ENCODE measurements at places on chromosomes 7 and 10.

DNA sequence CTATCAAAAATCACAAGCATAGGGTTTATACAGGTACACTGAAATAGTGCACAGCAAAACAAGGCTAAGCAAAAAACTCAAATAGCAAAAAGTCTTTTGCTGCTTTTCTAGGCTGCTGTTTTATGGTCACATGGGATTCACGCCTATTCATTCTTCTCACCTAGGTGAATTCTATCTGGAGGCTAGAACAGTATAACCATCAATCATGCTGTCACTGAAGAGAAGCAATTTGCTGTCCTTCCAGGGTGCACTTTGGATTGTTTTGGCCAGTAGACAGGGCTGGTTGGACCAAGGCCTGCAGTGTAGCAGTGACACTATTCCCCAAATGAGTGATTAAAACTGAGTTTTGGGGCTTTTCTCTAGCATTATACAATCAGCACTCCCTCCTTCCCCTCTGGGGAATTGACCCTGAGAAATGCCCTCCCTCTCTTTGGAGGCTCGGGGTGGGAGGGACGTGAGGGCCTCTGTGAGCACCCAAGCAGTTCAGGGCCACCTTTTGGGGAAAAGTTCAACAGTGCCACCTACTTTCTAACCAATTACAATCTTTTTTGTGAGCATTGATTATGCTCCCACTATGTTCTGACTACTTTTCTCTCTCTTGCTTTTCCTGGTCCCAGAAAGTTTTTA is 16.2 kb upstream of the SND1 start:
- no peak for DNase-seq

DNA sequence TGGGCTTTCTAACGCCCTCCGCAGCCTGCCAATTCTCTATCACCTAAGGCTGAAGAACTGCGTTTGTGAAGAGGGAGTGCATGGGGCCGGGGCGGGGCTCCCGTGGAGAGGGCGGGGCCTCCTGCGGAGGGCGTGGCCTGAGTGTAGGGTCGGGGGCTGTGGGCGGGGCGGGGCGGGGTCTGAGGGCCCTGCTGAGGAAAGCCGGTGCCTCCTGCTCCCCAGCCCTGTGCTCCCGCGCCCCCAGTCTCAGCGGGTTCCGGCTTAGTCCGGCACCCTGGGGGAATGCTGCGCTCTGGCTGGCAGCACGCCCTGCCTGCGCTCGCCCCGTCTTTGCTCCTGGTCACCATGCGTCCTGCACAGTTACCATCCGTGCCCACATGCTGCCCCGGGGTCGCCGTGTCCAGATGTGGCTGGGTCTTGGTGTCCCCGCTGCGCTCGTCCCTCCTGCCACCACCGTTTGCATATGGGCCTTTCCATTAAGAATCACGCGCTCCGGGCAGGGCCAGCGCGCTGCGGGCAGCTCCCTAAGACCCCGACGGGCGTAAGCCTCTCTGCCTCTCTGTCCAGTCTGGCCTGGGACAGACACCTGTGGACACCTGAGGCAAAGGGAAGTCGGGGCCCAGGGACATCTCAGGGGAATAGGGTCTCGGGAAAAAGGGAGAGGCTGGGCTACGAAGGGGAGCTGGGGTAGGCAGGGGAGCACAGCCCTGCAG is 144.0 kb upstream of the RET start:
- DNase-seq, result peak; percentile 57

- no peak for DNase-seq
Measured at GRCh38 chr7:85529831-85530230, 343.0 kb upstream of the SEMA3D start.

- no peak for DNase-seq
Measured at GRCh38 chr10:90945491-90946070, 24.7 kb upstream of the ANKRD1 start.

- no peak for DNase-seq
Measured at GRCh38 chr7:128417071-128417470, 7.3 kb upstream of the IMPDH1 start.

DNA sequence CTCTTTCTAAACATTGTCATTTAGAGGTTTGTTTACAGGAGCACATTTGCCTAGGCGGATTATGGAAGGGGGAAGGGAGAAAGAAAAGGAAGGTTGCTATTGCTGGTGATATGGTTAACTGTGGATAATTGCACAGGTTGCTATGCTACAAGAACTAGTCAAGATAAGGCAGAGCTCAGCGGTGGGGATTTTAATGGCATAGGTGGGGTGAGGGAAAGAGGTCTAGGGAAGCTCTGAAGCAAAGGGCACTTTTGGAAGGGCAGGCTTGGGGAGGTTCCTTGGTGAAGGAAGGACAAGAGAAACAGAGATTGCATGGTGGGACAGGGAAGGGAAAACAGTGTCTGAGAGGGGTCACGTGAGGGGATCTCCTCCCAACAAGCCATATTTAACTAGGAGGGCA is 19.5 kb downstream of the HYAL4 start:
- no peak for DNase-seq

DNA sequence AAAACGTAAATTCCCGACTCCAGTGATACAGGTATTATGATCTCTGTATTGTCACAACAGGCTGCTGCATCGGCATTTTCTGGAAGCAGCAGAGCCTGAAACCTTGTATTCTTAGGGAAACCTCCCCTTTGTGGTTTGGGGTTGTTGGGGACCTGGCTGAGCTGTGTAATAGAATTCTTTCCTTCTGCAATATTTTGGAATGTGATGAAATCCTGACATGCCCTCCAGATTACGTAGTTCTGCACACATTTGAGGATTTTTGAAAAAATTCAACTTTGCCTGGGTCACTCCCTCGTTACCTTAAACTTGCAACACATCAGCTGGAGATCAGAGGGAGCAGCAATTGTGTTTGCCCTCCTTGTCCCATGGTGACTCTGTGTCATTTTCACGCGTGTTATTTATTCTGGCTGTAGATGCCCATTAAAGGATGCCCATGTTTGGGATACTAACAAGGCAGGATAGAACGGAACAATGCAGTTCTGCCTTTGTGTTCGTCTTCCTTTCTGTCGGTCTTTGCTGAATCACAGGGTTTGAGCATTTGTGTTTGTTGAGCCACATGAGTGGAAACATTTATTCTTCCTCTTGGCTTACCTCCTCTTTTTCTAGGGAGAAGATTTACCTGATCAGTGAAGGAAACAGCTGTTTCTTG is 181.7 kb downstream of the TCF7L2 start:
- DNase-seq, result no peak

Data from activated naive CD8-positive, alpha-beta T cell treated with anti-CD3 and anti-CD28 coated beads for 36 hours (primary cell).